GM12892 (cell line): ENCODE measurements at places on chromosomes 2 and 18.
A peak's percentile ranks its signal among the peaks of the same experiment; 100 is the strongest.

DNA sequence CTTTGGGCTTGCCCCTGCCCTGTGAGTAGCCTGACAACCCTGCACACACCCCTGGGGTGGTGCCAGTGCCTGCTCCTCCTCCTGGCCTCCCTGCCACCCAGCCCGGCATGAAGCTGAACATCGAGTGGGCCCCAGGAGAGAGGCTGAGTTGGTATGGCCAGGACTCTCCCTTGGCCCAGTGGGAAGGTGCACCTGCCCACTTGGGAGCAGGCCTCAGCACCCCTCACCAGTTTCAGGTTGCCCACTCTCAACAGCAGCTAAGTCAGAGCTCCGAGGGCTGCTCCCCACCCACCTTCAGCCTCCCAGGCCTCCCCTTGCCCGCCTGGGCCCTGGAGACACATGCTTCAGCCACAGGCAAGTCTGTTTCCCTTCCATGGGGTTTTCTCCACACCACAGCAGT, 203.1 kb downstream of the KLHL29 start:
- no peak for DNase-seq

DNA sequence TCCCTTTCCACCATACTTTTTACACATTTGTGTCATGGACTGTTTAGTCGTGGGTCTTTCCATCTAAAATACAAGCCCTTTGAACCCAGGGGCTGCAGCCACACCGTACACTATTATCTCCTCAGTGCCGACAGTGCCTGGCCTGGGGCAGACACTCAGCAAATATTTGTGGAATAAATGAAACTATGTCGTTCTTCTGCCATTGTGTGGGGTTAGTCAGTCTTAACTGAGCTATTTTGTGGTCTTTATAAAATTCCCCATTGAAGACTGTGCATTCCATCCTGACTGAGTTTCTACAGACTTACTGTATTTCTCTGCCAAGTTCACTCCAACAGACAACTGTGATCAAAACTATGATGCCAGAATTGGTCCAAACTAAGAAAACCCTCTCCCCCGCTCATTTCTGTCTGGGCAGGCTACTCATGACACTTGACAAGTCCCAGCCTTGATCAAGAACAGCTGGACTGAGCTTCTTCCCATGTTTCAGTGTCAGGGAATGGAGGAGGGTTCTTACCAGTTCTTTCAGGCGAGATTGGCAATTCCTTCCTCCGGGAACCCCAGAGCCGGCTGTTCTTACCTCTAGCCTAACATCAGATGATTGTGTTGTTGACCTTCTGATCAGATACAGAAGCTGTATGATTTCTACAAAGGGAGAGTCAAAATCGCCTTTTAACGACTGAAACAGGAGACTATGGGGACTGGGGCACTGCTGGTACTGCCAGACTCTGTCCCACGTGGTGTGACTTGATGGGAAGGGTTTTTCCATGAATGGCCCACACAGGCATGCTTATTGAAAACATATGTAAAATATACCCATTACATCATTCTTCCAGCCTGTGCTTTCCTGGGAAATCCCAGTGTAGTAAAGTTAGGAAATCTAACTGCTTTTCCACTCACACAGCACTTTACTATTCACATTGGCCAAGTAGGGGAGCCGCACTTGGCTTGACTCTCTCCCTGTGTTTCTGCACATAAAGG, 77.4 kb upstream of the NPAS2 start:
- DNase-seq, result no peak

DNA sequence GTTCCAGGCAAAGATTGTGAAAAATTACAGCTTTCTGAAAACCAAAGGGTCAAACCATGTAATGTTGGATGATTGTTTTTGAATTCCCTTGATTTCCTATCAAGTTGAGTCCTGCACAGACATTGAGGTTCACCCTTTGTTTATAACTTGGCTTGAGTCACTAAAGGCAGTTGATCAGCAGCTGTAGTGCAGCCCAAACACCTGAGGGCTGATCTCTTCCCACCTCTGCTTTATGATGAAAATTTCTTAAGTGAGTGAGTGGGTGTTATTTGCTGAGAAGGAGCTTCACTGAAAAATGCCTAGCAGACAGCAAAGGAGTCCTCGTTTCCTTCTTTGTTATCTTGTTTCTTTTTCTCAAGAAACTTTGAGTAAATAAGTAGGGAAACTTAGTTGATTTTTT, 31.9 kb upstream of the BMPR2 start:
- no peak for DNase-seq

- DNase-seq, result no peak
Measured at GRCh38 chr18:23908827-23909226, 105.7 kb upstream of the TTC39C start.

- DNase-seq, result no peak
Measured at GRCh38 chr2:167478196-167478595, 589.9 kb downstream of the XIRP2 start.

DNA sequence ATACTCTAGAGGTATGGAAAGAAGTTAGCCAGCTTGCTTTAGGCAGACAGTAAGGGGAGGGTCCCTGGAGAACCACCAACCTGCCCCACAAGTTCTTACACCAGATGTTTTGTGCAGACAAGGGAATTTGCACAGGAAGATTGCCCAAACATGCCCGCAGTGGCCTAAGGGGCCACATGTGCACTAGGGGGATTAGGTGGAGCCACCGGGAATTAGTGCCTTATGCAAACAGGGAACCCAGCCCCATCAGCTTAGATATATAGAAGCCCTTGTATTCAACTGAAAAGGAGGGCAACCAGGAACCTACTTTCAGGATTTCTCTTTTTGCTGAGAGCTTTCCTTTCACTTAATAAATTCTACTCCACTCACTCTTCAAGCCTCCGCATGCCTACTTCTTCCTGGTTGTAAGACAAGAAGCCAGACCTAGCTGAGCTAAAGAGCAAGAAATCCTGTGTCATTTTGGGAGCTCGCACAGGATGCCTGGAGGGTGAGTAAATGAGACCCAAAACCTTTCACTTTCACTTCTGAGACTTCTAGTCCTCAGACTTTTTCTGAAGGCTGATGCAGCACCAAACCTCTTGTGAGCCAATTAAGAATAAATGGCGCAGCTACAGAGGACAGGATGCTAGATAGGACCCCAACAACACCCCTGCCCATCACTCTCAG, 146.3 kb downstream of the GCA start:
- DNase-seq, result no peak

DNA sequence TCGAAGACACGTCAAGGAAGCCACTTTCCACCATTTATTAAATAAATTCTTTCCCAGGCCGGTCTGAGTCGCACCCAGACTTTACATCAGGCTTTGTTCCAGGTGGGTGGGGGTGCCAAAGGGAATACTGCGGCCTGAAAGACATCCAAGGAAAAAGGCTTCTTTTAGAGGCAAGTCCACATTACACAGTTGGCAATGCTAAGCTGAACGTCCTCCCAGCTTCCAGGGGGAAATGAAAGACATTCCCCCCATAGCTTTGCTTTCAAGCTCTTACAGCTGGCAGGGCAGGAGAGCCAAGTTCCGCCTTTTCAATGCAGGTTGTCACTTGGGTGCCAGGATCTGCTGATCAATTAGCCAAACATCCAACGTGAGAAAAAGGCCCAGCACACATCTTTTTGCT, 36.5 kb upstream of the PTPN4 start:
- DNase-seq, result no peak

DNA sequence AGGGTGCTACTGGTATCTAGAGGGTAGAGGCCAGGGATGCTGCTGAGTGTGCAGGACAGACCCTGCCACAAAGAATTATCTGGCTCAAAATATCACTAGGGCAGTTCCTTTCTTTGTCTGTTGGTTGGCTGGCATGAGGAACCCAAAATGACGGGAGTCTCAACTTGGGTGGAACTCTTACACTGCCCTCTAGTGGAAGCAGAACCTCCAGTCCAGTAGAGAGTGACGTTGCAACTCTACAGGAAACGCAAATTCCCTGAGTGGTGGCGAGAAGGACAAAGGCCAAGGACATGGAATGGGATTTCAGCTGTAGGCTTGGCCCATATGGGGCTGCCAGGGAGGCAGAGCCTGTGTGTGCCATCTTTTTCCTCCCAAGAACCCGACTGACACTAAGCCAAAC, 47.1 kb downstream of the COPS8 start:
- no peak for DNase-seq

DNA sequence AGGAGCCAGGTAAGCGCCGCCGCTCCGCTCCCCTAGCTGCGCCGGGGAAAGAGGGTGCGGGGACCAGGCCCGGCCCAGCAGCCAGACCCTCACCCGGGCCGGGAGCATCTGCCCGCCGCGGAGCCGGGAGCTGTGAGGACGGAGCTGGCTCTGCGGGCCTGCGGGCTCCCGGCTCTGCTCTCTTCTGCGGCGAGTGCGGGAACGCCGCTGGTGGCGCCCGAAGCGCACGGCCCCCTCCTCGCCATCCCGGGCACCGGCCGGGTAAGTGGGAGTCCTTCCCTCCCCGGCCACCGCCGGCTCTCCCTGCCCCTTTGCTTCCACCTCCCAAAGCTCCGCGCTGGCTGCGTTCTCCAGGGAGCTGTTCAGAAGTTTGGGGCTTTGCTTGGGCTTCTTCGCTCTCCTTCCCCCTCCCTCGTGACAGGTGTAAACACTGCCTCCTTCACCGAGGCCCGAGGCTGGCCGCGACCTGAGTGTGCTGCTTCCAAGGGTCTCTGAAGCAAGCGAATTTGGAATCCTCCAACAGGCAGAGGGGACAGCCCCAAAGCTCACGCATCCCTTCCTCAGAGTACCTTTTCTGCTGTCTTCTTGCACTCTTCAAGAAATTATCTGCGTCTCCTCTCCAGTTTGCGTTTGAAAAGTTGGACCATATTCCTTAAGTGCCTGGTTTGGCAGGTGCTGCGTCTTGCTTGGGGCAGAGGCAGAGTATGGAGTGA, 632 bp downstream of the AFTPH start:
- DNase-seq, result no peak

DNA sequence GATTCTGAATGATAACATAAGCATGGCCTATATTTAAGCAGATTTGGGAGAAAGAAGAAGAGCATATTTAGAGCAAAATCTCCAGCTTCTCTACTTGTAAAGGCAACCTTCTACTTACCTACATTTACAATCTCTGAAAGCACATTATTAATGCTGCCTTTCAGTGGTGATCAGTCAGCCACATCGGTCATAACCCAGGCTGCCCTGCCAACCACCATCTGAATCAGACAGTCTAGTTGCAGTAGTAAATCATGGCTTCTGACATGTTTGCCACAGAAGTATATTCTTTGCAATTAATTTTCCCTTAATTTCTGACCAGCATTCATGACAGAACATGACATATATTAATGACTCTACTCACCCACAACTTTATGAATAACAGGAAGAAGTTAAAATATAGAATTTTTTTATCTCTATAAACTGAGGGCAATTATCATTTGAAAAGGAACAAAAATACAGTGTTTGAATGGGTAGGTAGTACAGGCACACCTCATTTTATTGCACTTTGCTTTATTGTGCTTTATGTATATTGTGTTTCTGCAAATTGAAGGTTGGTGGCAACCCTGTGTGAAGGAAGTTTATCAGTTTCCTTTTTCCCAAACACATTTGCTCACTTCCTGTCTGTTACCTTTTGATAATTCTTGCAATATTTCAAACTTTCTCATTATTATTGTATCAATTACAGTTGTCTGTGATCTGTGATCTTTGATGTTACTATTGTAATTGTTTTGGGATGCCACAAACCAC, 531.6 kb upstream of the CHAC2 start:
- no peak for DNase-seq

- peak; percentile 39 for DNase-seq
Measured at GRCh38 chr2:96344011-96344410, 8.4 kb downstream of the NCAPH start.

- DNase-seq, result no peak
Measured at GRCh38 chr2:14417551-14417950, 215.0 kb upstream of the LRATD1 start.

DNA sequence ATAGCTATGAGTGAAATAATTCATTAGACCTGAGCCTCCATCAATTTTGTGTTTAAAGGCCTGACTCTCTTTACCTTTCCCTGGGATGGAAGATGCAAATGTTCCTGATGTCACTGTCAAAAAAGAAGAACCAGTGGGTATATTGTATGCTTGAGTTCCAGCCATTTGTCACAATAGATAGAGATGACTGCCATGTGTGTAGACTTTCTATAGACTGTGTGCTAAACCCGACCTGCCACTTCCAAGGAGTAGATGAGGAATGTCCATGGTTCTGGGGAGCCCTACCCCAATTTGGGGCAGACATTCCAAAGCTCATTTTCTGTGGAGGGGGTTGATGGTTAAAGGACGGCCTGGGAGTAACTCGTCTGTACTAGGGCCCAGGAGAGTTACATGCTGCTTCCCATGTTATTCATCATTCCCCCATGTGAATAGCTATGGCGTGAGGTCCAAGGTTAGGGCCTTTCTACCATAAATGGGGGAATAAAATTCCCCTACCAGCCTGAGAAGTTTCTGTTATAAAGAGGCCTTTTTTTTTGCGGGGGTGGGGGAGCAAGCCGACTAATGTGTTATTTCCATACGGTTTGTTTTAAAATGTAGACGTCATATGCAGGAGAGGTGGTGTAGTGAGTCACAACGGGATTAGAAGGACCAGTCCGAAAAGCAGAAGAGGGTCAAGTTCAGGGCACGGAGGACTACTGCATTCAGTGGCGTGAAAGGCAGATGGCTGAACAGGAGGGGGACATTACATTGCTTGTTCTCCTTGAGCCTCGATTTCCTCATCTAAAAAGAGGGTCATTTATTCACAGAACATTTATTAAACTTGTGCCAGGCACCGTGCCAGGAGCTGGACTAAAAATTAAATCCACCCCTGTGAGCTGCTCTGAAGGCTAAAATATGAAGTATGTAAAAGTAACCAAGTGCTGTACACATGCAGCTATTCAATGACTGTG, 24.0 kb downstream of the IL1B start:
- DNase-seq, result no peak

- no peak for DNase-seq
Measured at GRCh38 chr2:225276207-225276606, 123.3 kb upstream of the NYAP2 start.

DNA sequence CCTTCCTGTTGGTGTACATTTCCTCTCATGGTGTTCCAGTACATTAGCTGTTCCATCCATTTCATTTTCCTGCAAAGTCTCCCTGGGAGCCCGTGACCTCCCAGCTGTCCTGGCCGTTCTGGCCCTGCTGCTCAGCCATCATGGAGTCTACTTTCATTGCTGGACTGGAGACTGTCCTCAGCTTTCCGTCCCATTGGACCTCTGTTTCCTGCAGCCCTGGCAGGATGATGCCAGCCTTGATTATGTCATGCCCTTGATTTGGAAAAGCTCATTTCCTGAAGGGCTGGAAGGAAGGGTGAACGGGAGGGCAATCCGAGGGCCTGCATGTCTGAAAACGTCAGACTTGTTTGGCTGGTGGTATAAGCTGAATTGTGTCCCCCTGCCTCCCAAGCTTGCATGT, 205.5 kb upstream of the HS6ST1 start:
- no peak for DNase-seq

DNA sequence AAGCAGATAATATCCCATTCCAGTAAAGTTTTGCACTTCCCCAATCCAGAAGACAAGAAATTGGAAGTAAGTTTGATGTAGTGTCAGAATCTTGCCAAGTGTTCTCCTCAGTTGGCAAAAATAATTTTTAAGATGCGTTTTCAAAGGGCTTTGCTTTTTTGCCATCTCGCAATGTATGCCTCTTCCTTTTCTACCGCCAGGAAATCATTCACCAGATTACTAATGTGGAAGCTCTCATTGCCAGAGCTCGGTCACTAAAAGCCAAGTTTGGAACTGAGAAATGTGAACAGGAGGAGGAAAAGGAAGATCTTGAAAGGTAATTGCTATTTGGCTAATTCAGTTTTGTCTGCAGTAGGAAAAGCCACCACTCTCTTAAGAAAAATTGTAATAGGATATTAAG, 110.7 kb downstream of the RAB3GAP1 start:
- no peak for DNase-seq
